ENCODE measurements at places on chromosomes 7 and 10. TPM values are rescaled to one million over a fixed set of nuclear protein-coding genes. Genes with fewer than 3 reads are reported as not detected.

The SLC37A3 gene
- total RNA-seq = 67.3 TPM

The TRIM74 gene
- 3.3 TPM for total RNA-seq

The FAS gene
- total RNA-seq = 10.7 TPM

The METTL2B gene
- 26.7 TPM for total RNA-seq

The LIPN gene
- total RNA-seq = 0.31 TPM

- peak; percentile 33 for DNase-seq
These were observed 29.7 kb downstream of the AGAP3 start for GRCh38 chr7:151115836-151116418.

GRCh38 chr10:23981520-23982309 lies 227.2 kb upstream of the KIAA1217 start:
- no peak for DNase-seq

DNA sequence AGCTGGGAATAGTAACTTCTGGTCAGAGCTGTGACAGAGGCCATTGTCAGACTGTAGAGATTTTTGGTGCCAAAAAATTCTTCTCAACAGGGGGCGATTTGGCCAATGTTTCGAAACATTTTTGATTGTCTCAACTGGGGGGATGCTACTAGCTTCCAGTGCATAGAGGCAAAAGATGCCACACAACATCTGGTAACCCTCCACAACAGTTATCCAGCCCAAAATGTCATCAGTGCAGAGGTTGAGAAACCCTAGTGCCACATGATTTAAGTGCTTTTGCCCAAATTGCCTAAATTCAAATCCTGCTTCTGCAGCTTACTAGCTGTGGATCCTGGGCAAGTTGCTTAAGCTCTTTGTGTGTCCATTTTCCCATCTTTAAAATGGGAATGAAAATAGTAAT lies 71.9 kb downstream of the FZD1 start:
- DNase-seq = no peak

- DNase-seq = no peak
These were observed 3.2 kb upstream of the MTG1 start for GRCh38 chr10:133390597-133391248.

Measured in testis (tissue), 5 donors.